ENCODE measurements at places on chromosomes 7 and 10.

DNA sequence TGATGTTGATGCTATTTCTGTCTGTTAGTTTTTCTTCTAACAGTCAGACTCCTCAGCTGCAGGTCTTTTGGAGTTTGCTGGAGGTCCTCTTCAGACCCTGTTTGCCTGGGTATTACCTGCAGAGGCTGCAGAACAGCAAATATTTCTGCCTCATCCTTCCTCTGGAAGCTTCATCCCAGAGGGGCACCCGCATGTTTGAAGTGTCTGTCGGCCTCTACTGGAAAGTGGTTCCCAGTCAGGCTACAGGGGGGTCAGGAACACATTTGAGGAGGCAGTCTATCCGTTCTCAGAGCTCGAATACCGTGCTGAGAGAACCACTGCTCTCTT, 13.3 kb upstream of the CYP3A5 start:
- DNase-seq: no peak

- no peak for DNase-seq
These were observed 134.9 kb downstream of the JCAD start for GRCh38 chr10:29924436-29924835.

- DNase-seq: no peak
These were observed 141.7 kb downstream of the USP6NL start for GRCh38 chr10:11469575-11470391.

- no peak for DNase-seq
These were observed 1.3 kb upstream of the SH2D4B start for GRCh38 chr10:80536361-80536835.

- DNase-seq: no peak
These were observed 398.6 kb downstream of the ACTR3B start for GRCh38 chr7:153158149-153158548.

GRCh38 chr7:41351091-41351490, 351.8 kb downstream of the INHBA start:
- no peak for DNase-seq

DNA sequence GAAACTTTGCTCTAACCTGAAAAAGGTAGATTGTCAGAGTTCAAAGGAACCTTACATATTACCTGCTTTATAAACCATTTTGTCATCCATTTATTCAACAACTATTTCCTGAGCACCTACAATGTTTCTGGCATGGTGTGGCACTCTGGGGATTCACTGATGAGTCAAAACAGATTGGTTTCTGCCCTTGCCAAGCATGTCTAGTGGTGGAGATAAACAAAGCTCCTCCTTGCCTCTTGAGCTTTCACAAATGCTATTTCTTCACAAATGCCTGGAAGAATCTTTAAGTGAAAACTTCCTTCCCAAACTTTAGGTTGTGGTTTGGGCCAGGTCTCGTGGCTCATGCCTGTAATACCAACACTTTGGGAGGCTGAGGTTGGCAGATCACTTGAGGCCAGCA, 85.1 kb upstream of the RELN start:
- DNase-seq: no peak

DNA sequence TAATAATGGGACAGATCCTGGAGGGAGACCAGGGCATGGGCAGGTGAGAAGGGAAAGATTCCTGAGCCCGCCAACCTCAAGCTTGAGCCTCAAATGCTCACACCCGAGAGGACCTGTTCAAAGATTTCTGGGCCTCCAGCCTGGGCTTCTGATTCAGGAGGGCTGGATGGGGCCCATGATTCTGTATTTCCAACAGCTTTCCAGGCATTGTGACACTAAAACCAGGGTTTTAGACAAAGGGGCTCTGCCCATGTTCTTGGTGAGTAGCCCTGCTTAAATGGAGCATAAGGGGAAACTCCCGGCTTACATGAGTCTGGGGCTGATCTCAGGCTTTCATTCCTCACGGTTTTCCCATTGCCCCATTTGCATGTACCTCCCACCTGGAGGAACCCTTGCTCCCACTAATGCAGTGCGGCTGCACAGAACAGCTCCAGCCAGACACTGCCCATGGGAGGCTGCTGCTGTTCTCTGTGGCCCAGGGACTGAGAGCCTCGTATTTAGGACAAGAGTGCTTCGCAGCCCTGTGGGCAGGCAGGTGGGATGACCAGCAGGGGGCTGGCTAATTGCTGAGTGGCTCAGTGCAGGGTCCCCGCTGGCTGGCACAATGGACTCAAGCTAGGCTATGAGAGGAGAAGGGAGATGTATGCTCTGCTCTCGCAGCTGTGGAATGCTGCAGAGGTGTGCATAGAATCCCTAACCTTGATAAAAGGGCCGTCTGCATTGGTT, 135.3 kb upstream of the COBL start:
- DNase-seq: no peak

- no peak for DNase-seq
These were observed 202.3 kb upstream of the LRRN3 start for GRCh38 chr7:110888641-110889040.

DNA sequence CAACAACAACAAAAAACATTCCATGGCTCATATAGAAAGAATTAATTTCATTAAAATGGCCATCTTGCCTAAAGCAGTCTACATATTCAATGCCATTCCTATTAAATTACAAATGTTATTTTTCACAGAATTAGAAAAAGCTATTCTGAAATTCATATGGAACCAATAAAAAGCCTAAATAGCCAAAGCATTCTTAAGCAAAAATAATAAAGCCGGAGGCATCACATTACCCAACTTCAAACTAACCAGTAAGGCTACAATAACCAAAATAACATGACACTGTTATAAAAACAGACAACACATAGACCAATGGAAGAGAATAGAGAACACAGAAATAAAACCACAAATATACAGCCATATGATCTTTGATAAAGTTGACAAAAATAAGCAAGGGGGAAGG, 330.4 kb downstream of the KIF20B start:
- no peak for DNase-seq

DNA sequence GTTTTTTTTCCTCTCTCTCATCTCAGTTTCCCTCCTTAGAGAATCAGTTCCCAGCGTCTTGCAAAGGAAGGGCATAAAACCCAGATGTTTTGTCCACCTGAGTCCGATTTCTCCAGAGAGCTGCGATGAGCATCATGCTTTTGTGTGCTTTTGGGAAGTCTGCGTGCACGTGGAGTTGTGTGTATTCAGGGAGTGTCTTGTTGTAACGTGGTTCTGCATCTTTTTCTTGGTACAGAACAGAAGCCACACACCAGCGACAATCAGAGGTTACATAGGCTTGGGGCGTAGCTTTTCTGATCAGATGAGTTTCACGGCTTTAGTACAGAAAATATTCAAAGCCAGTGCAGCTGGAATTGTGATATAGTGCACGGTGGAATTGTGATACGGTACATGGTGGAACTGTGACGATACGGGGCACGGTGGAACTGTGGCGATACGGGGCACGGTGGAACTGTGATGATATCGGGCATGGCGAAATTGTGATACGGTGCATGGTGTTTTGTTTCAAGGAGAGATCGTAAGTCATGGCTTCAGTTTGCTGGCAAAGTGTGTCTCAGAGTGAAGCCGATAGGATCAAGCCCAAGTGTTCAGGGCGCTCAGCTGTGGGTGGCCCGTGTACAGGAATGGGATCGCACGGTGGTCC, 32.8 kb downstream of the FOXK1 start:
- no peak for DNase-seq

DNA sequence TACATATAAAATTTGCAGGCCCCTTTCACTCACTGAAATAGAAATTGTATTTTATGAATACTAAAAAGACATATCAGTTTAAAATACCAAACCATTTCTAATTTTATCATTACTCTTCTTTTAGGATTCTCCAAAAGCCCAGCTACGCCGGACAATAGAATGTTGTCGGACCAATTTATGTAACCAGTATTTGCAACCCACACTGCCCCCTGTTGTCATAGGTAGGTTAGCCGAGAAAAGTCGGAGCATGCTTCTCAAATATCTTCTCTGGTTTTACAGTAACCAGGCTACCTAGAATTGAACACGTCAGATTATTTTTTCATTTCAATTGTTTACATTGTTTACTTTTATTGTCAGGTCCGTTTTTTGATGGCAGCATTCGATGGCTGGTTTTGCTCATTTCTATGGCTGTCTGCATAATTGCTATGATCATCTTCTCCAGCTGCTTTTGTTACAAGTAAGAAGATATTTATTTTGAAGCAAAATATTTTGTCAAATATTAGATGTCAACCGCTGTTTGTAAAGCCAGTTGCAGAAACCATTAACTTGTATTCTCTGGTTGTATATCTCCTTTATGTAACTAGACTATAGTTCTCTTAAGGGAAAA, 57.6 kb downstream of the MMRN2 start:
- peak; percentile 4 for DNase-seq

GRCh38 chr7:147400221-147400689, 1190.3 kb upstream of the C7orf33 start:
- DNase-seq: no peak

DNA sequence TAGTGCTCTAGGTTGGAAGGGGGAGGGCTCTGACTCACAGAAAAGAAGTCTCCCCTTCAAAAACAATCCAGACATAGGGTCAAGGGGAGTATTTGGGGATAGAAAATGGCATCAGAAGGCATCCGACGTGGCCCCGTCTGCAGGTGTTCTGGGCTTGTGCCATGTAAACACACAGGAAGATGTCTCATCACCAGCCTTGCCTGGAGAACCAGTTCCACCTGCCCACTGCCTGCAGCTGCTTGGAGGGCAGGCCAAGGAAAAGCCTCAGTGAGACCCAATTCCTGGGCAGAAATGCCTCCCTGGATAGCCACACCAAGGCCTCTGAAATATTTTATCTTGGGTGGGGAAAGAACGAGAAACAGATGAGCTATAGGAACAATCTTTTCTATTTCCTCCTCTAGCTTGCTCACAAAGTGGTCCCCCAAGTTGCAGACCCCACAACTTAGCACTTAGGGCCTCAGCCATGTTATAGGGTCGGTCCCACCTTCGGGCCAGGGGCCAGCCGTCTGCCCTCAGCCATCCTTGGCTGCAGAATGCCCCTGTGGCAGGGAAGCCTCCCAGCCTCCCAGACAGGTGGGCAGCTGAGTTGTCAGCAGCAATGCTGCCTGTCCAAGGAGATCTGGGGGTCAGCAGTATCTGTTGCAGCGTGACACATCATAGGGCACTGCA, 54.3 kb upstream of the ECHDC3 start:
- DNase-seq: no peak

DNA sequence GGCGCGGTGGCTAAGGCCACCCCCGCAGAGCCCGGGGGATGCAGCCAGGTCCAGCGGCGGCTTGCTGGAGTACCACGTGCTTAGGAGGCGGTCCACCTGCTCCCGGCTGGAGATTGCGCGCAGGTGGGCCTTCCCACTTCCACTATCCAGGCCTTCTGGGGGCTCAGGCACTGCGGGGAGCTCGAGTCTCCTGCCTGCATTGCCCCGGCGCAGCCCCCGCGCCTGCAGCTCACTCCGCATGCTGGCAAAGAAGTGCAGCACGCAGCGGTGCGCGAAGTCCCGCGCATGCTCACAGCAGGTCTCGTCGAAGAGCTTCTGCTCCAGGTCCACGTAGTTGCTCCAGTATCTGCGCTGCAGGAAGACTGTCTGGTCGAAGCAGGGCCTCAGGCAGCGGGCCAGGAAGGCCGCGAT, 5.8 kb downstream of the CALHM3 start:
- DNase-seq: no peak

GRCh38 chr10:91672021-91672608, 39.2 kb upstream of the PPP1R3C start:
- DNase-seq: no peak

DNA sequence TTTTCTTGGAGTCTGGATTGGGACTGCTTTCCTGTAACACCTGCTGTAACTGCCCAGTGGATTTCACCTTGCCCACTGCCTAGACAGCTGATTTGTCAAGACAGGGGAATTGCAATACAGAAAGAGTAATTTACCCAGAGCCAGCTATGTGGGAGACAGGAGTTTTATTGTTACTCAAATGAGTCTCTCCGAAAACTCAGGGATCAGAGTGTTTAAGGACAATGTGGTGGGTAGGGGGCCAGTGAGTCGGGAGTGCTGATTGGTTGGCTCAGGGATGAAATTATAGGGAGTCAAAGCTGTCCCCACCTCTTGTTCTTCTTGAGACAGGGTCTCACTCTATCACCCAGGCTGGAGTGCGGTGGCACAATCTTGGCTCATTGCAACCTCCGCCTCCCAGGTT, 25.2 kb upstream of the BNIP3 start:
- no peak for DNase-seq

DNA sequence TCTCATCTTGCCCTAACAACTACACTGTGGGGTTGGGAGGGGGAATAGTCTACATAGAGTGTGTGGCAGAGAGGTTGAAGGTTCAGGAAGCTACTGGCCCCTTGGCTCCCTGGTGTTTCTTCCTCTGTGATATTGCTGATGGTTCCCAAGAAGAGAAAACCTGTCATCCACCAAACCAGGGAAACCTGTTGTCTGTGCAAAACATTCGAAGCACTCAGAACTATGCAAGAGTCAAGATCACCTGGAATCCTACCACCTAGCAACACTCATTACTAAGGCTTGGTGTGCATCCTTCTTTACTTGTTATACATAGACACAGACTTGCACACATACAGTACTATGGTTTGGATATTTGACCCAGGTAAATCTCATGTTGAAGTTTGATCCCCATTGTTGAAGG, 46.5 kb upstream of the MKI67 start:
- DNase-seq: no peak

- DNase-seq: no peak
These were observed 64.2 kb upstream of the SH2B2 start for GRCh38 chr7:102222445-102222844.

DNA sequence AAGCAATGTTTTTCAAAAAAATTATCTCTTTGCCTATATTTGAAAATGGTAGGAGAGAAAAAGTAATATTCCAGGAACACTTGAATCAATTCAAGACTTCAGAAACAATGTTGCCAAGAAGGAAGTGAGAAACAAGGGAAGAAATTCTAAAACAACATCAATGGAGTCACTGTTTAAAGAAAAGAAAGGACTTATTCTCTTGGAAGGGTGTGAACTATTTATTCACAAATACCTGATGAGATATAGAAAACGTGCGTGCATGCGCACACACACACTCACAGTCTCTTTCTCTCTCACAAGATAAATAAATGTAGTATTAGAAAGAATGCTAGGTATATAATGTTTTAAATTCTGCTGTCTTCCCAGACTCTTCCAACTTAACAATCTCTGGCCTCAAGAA, 117.2 kb upstream of the FAM133B start:
- no peak for DNase-seq

GRCh38 chr10:6579183-6579903, 733 bp downstream of the PRKCQ start:
- DNase-seq: no peak

GRCh38 chr7:111077001-111077400, 13.9 kb upstream of the LRRN3 start:
- DNase-seq: no peak

DNA sequence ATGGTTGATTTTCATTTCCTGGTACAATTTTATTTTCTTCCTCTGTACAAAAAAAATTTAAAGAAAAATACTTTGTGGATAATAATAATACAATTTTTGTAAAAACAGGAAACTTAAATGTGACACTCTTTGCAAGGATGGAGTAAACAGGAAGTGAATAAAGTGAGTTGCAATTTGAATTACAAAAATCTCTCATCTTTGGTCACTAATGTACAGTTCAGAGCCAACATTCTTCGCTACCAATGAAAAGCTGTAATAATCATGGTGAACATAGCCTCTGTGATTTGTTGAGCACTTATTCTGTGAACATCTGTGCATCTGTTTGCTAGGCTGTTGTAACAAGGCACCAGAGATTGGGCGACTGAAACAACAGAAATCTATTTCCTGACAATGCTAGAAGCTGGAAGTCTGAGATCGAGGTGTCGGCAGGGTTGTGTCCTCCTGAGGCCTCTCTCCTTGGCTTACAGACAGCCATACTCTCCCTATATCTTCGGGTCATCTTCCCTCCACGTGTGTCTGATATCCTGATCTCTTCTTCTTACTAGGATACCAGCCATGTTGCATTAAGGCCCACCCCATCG, 295.3 kb upstream of the KLF6 start:
- no peak for DNase-seq

Data from activated CD4-positive, alpha-beta T cell treated with anti-CD3 and anti-CD28 coated beads for 24 hours (primary cell).